ENCODE measurements at places on chromosomes 7 and 10.
A peak's percentile ranks its signal among the peaks of the same experiment; 100 is the strongest.

DNA sequence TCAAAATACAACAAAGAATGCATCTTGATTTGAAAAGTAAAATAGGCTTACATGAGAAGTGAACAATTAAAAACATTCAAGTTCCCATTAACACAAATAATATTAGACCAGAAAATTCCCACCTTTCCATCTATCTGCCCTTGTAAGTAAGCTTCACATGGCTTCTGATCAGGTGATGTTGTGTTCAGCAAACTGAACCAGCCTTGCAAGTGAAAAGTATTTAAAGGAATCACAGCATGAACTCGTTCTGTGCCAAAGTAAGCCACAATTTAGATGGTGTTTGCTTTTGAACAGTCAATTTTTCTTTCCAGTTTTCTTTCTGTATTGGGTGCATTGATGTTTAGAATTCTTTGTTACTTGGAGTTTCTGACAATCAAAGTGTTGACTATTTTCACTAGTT, 347.9 kb downstream of the TNS3 start:
- DNase-seq = no peak

GRCh38 chr10:97131181-97131628, 54.6 kb downstream of the SLIT1 start:
- no peak for DNase-seq

GRCh38 chr7:8514781-8515519, 81.5 kb downstream of the NXPH1 start:
- DNase-seq = no peak

DNA sequence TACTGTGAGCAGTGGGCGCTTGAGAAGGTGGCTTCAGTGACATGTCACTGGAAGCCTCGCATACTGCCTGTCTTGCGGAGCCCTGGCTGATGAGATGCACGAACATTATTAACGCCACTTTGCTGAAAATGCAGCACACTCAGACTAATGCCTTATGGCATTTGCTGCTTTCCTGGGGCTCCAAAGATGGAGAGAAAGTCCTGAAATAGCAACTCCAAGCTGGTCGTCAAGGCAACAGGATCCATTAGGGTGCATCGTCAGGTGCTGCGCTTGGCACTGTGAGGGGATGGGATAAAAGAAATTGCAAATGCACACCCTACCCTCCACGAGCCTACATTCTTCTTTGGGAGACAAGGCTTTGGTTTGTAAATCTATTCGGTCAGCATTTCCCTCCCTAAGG, 592.5 kb downstream of the TYW1 start:
- DNase-seq = no peak

GRCh38 chr7:74266191-74266963, 12.2 kb upstream of the RFC2 start:
- no peak for DNase-seq

- DNase-seq = no peak
These were observed 5.0 kb downstream of the TCF7L2 start for GRCh38 chr10:112954974-112955581.

DNA sequence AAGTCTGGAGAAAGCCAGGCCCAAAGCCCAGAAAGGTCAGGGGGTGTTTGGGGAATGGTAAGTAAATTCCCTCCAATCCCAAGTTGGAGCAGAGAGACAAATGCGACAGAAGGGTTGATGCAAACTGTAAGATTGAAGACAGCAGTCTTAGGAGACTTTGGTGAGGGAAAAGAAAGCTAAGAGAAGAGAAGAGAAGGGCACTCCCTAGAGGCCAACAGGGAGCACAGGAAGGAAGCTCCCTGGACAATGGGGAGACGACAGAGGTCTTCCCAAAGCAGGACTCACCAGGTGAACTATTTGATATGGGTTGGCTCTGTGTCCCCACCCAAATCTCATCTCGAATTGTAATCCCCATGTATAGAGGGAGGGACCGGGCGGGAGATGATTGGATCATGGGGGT, 151.5 kb downstream of the KIF20B start:
- no peak for DNase-seq

DNA sequence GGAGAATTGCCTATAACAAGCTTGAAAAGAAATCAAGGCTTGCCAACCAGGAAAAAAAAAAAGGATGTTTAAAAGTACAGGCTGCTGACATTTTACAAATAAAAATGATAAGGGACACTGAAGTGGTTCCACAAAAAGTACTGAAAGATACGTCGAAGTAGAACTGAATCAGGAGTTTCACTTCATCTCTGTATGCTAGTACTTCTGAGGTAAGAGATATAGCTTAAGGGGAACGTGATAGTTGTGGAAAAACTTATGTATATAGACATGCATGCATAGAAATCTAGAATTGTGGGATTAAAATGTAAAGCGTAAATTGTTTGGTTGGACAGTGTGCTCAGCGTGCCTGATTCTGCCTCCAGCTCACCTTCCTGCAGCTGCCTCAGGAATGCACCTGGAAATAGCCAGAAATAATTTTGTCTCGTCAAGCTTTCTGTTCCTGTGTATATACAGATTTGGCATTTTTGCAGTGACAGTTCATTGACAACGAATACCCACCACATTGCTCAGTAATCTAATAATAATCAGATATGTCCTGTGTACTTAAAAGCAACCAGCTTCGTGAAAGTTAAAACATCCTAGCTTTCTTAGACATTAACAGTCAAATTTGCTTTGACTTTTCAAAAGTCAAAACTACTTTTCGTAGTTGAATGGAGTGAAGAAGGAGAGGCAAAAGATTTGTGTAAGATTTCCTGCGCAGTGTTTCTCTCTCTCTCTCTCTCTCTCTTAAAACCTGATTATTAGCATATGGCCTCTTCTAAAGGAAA, 1.4 kb downstream of the SOSTDC1 start:
- no peak for DNase-seq

DNA sequence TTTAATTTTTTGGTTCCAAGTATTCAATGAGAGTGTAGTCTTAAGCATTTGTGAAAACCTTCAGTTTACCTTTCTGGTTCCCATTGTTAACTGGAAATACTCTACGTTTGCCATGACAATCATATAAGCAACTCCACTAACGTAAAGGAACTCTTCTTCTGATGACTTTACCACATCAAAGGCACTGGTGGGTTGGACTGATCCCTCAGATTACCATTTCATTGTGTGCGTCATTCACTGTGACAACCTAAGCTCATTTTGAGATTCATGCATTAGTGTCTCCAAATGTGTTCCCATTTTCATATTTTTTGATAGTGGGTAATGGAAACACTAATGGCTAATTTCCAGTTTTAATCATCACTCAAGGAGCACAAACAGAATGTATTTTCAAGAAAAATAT, 119.9 kb upstream of the COL1A2 start:
- DNase-seq = no peak

DNA sequence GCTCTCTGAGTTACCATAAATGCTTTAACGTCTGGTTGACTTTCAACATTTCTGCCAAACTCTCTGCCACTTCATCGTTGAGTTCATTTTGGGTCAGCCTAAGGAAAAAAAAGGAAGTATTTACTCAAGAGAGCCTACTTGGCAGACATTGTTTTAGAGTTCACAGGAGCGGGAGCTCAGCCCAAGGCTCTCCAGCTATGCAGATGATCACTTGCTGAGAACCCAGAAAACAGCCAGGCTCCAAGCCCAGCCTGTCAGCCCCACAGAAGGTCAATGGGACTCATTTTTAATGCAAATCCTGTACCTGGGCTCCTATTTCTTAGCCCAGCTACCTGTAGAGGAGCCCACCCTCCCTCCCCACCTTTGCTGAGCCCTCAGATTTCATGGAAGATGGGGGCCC, 45.5 kb downstream of the NOD1 start:
- peak; percentile 75 for DNase-seq

- DNase-seq = no peak
These were observed 214.8 kb upstream of the CTBP2 start for GRCh38 chr10:125375210-125375609.

DNA sequence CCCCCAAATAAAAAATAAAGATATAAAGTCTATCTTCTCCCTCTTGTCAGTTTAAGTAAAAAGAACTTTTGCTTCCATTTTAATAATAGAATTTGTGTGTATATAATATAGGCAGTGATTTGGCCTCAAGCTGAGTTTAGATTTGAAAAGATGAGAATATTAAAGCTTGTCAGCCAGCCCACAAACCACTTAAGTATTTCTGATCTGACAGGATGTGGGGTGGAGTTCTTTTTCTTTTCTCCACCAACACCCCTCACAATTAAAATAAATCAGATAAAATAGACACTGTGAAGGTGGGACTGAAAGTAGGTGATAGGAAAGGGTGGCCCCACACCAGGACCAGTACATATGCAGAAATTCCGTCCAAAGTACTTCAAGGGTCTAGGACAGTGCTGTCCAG, 714.1 kb downstream of the AUTS2 start:
- no peak for DNase-seq

- no peak for DNase-seq
These were observed 561.2 kb upstream of the MKI67 start for GRCh38 chr10:128687408-128687807.

DNA sequence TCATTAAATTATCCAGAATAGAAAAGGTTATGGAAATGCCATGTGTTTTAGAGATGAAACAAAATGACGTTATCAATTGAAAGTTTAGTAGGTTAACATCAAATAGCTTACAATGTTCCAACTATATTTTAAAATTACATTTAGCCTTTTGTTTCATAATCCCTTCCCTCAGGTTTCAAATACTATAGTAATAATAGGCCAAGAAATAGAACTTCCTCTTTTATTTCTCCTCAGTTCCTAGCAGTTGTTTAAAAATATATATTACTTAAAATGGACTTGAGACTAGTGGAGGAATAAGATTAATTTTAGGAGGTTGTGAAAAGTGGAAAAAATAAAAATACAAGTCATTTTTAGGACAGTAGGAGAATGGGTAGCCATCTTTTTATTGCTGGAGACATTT, 16.4 kb upstream of the PDSS1 start:
- DNase-seq = no peak

GRCh38 chr10:16919121-16919982, 102.1 kb upstream of the RSU1 start:
- no peak for DNase-seq

DNA sequence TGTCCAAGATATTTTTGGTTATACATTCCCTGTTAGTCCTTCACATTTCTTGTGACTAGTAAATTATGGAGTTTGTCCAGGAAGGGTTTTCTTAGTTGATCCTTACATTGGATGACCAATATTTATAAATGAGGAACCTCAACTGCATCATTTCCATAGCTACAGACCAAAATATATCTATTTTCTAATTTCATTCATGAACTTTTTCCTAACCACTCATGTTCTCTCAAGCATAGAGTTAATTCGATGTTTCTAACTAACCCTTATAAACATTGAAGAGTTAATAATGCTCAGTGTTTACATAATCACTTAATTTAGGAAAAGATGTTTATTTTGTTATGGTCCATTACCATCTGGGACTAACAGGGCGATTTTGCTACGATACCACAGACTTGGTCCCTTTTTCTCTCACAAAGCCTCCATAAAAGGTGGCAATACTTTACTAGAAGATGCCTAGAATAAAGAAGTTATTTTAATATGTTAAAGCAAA, 591.0 kb downstream of the MAGI2 start:
- no peak for DNase-seq

GRCh38 chr7:98212532-98213041, 1.3 kb downstream of the BHLHA15 start:
- DNase-seq = no peak

DNA sequence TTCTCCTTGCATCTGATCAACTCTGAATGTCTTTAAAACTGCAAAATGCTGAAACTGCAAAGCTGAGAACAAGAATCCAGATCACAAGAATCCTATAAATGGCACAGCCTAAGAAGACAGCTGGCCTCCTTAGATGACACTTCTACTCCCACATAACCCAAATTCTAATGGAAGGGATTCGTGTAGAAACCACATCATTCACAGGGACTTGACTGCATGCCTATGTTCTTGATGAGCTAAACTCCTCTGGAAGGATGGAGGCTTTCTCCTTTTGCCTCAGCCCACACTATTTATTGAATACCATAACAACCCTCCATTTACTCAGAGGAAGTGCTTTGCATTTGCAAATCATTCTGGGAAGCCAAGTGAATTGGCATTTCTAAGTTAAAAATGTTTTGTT, 252.5 kb upstream of the VWC2 start:
- DNase-seq = no peak

GRCh38 chr10:47306387-47307210, 6.6 kb downstream of the GDF10 start:
- DNase-seq = no peak

DNA sequence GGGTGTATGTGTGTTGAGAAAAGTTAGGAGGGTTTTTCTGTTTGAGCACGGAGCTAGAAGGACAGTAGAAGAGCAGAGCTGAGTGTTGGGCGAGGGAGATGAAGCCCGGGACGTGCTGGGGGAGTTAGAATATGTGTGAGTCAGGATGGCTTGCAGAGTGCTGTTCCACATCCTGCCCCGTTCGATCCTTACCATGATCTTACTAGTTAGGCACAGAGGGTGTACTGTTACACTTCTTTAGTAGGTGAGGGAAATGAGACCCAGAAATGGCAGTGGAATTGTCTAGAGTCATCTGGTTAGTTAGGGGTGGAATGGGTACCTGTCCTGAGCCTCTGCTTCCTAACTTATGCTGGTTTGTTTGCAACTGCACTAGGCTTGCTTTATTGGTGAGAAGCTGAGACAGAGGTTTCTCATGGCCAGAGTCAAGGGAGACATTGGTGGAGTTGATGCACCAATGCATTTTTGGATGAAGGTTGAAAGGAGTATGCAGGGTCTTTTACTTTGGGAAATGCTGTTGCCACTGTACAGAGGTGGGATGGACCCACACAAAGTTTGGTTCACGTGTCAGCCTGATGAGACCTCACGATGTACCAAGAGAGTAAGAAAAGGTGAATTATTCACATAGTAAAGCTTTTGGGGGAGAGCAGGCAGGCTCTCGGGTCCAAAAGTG, 42.4 kb downstream of the CCNY start:
- no peak for DNase-seq

DNA sequence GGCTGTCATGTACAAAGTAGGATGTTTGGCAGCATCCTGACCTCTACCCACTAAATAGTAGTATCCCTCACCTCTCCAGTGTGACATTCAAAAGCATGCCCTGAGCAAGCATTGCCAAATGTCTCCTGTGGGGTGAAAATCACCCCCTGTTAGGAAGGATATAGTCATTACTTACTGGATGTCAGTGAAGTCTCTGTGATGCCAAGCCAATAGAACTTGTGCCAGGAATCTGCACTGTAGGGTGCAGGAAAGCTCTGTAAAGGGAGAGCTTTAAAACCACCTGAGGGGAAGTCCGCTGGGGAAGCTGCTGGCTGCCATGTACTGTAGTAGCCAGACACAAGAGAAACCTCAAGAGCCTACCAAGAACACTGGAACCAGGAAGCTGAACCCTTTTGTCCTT, 170.7 kb upstream of the DKK1 start:
- DNase-seq = no peak

DNA sequence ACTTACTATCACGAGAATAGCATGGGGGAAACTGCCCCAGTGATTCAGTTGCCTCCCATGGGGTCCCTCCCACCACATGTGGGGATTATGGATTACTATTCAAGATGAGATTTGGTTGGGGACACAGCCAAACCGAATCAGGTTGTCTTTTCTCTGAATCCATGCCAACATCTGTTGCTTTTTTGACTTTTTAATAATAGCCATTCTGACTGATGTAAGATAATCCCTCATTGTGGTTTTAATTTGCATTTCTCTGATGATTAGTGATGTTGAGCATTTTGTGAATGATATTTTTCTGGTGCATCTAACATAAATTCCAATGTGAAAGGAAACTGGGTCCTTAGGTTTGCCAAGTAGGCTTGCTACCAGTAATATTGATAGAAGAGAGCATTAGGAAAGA, 69.0 kb upstream of the ARHGAP21 start:
- no peak for DNase-seq
